ENCODE measurements at places on chromosomes 13 and 19. TPM values are rescaled to one million over a fixed set of nuclear protein-coding genes. Genes with fewer than 3 reads are reported as not detected.

- H3K4me3 ChIP-seq, result no peak overlapping the region
- no peaks in the 10 kb centered on the region for H3K27me3 ChIP-seq
- no peaks in the 10 kb centered on the region for H3K4me1 ChIP-seq
- H3K27ac ChIP-seq, result no peak overlapping the region
- no peak for DNase-seq
- H3K36me3 ChIP-seq, result no peaks in the 10 kb centered on the region
These were observed 46.9 kb upstream of the UQCRFS1 start for GRCh38 chr19:29259867-29260281.

The SLITRK1 gene
- total RNA-seq, result not detected

DNA sequence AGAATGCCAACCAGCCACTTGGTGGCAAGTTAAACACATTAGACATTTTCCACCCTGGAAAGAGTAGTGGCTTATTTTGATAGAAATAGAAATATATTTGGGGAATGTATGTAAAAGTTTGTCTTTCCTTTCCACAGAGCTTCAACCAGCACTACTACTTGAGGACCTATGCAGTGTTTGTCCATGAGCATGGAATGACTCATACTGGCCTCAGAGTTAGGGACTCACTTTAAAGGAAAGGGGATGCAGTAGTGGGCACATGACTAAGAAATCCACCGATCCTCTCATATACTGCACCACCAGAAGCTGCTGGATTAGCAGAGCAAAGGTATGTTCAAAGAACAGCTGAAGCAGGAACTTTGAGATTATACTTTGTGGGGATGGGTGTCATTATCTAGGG lies 62.6 kb downstream of the LACC1 start:
- H3K27ac ChIP-seq, result no peak overlapping the region
- DNase-seq, result no peak
- no peaks in the 10 kb centered on the region for H3K27me3 ChIP-seq
- H3K36me3 ChIP-seq, result no peaks in the 10 kb centered on the region
- H3K4me3 ChIP-seq, result no peak overlapping the region

- no peak overlapping the region for H3K4me3 ChIP-seq
- DNase-seq, result no peak
- no peak overlapping the region for H3K27ac ChIP-seq
- H3K27me3 ChIP-seq, result no peaks in the 10 kb centered on the region
These were observed 429.3 kb downstream of the DIAPH3 start for GRCh38 chr13:59734393-59734792.

DNA sequence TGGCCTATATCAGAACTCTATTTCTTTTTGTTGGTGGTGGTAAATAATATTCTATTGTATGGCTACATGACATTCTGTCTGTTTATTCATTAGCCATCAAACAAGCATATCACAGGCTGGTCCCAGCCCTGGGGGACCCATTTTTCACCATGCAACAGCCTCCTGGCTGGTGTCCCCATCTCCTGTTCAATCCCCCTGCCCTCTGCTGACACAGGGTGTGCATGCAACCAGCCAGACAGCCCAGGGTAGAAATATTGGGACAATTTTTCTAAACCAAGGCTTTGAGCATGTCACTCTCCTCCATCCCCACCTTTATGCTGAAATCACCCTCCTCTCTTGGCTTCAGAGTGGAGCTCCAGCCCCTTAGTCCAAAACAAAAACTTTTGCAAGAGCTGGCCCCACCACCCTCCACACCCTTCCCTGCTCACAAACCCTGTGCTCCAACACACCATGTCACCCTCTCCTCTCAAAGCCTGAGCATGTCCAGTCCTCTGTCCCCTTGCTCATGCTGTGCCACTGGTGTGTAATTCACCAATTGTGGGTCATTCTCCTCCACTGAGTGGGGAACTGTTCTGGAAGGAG lies 153.0 kb upstream of the UQCRFS1 start:
- H3K4me1 ChIP-seq, result no peaks in the 10 kb centered on the region
- H3K36me3 ChIP-seq, result no peaks in the 10 kb centered on the region
- no peak overlapping the region for H3K27ac ChIP-seq
- H3K27me3 ChIP-seq, result no peaks in the 10 kb centered on the region
- H3K4me3 ChIP-seq, result no peak overlapping the region

DNA sequence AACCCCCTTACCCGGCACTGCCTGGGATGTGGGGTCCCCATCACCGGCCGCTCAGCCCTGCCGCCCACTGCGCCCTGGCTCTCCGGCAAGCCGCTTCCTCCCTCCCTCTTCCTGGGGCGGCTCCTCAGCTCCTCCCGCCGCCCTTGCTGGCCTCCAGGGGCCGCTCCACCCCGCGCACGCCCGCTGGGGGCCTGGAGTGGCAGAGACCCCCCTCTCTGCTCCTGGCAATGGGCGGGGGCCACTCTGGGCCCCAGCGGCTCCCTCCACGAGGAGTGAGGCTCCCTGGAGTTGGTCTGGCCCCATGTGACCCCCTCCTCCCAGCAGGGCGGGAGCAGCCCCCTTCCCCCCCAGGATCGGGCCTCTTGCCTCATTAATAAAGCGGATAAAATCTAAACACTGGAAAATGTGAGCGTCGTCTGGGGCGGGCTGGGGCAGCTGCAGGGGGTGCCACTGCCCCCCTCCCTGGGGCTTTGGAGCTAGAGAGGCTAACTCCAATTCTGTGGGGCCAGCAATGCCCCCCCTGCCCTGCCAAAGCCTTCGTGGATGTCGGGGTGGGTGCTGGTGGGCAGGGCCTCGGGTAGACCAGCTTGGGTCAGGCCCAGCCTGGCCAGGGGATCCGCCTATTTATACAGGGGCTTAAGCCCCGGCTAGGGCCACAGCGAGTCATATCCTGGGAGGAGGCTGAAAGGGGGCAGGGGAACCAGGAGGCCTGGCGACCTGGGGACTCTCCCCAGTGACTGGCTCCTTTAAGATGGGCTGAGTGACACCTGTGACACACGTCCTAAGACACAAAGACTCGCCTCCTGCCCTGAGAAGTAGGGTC lies at the start of gene PTGER1:
TSS of gene PTGER1 (minus strand) at position 104 of the 823 bp plus-strand sequence. CDS start 1,034 bp downstream, outside the sequence.
- DNase-seq, result no peak
- H3K4me1 ChIP-seq, result peaks cover 4% of the 10 kb centered on the region
- no peak within 1 kb of the TSS for H3K4me3 ChIP-seq
- H3K36me3 ChIP-seq, result no peaks in the 10 kb centered on the region
- H3K27me3 ChIP-seq, result no peaks in the 10 kb centered on the region
- no peak within 1 kb of the TSS for H3K27ac ChIP-seq

The FAM216B gene
- total RNA-seq, result 1.6 TPM

The CRLF1 gene
- total RNA-seq, result 0.87 TPM

GRCh38 chr19:611481-611868 lies 21.8 kb downstream of the HCN2 start:
- no peak for DNase-seq
- no peaks in the 10 kb centered on the region for H3K27me3 ChIP-seq
- no peaks in the 10 kb centered on the region for H3K36me3 ChIP-seq
- peaks cover 9% of the 10 kb centered on the region for H3K4me1 ChIP-seq

The RNF113B gene
- total RNA-seq, result not detected

DNA sequence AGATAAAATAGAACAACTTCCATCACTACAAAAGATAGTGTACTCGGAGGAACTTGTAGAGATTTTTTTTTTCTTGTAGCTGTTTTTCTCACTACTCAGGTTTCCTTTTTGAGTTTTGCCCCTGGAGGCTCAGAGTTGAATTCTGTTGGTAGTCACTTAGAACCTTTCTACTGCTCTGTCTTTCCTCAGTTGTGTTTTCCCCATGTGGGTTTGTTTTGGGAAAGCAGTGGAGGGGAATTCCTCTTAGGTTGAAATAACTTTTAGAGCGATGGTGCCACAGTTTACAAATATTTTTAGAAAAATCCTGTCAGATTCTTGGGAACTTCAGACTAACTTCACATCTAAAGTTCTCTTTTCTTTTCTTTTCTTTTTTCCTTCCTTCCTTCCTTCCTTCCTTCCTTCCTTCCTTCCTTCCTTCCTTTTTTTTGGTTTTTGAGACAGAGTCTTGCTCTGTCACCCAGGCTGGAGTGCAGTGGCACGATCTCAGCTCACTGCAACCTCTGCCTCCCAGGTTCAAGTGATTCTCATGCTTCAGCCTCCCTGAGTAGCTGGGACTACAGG lies 65.8 kb downstream of the LRCH1 start:
- no peak for DNase-seq
- H3K27ac ChIP-seq, result no peak overlapping the region
- H3K4me1 ChIP-seq, result peaks cover 2% of the 10 kb centered on the region

GRCh38 chr13:25922376-25922775 lies 129.4 kb downstream of the SHISA2 start:
- no peak for DNase-seq
- no peaks in the 10 kb centered on the region for H3K4me1 ChIP-seq
- no peaks in the 10 kb centered on the region for H3K27me3 ChIP-seq
- H3K36me3 ChIP-seq, result no peaks in the 10 kb centered on the region

The SDHAF1 gene
- 17.0 TPM for total RNA-seq

- H3K27ac ChIP-seq, result no peak overlapping the region
- H3K36me3 ChIP-seq, result no peaks in the 10 kb centered on the region
These were observed 49.0 kb upstream of the ZNF780A start for GRCh38 chr19:40139533-40140287.

DNA sequence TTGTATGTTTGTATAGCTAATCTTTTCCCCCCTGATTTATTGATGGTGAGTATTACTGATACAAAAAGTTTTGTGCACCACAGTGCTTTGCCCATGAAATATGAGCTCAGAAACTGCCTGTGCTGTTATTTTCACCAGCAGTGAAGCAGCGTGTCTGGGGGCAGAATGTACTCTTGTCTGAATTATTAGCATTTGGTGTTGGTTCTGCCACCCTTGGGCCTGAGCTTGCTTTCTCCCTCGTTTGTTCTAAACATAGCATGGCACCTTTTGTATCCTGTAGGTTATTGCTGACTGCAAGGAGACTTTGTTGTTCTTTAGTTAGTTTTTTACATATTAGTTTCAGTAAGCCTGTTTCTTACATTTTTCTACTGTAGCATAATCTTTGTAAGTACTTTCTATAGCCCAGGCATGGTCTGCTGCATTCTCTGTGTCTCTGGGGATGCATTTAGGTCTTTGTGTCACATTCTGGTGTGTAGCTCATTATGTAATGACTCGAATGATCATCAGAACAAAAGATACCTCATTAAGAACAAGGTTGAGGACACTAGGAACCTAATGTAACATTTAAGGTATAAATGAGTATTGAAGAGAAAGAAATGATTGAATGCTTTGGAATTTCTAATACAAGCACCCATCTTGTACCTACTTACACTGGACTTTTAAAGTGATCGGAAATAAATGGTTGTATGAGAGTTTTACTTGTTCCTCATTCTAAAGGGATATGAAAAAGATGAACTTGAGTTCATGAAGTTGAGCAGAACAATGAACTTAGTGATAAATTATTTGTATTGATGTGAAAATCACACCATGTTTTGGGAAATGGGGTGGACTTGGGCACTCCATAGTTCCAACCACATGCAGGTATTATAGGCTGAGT lies 50.3 kb upstream of the GPI start:
- no peaks in the 10 kb centered on the region for H3K27me3 ChIP-seq
- H3K4me3 ChIP-seq, result no peak overlapping the region
- H3K4me1 ChIP-seq, result peaks cover 23% of the 10 kb centered on the region
- no peak for DNase-seq

DNA sequence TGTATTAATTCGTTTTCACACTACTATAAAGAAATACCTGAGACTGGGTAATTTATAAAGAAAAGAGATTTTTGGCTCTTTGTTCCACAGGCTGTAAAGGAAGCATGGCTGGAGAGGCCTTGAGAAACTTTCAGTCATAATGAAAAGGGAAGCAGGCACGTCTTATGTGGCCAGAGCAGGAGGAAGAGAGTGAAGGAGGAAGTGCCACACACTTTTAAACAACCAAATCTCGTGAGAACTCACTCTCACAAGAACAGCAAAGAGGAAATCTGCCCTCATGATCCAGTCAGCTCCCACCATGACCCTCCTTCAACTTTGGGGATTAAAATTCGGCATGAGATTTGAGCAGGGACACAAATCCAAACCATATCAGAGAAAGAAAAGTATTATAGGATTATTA lies 1255.9 kb upstream of the MIR17HG start:
- no peaks in the 10 kb centered on the region for H3K36me3 ChIP-seq
- no peaks in the 10 kb centered on the region for H3K27me3 ChIP-seq
- H3K4me3 ChIP-seq, result no peak overlapping the region
- no peak for DNase-seq
- H3K4me1 ChIP-seq, result no peaks in the 10 kb centered on the region

DNA sequence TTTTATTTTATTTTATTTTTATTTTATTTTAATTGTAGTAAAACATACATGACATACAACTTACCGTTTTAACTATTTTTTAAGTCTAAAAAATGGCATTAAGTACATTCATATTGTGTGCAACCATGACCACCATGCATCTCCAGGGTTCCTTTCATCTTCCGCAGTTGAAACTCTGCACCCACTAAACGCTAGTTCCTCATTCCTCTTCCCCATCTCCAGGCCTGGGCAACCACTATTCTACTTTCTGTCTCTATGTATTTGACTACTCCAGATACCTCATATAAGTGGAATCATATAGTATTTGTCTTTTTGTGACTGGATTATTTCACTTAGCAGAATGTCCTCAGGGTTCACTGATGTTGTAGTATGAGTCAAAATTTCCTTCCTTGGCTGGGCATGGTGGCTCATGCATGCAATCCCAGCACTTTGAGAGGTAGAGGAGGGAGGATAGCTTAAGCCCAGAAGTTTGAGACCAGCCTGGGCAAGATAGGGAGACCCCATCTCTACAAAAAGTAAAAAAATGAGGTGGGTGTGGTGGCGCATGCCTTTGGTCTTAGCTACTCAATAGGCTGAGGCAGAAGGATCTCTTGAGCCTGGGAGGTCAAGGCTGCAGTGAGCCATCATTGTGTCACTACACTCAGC lies 55.7 kb upstream of the ZNF507 start:
- no peaks in the 10 kb centered on the region for H3K27me3 ChIP-seq
- no peaks in the 10 kb centered on the region for H3K36me3 ChIP-seq

DNA sequence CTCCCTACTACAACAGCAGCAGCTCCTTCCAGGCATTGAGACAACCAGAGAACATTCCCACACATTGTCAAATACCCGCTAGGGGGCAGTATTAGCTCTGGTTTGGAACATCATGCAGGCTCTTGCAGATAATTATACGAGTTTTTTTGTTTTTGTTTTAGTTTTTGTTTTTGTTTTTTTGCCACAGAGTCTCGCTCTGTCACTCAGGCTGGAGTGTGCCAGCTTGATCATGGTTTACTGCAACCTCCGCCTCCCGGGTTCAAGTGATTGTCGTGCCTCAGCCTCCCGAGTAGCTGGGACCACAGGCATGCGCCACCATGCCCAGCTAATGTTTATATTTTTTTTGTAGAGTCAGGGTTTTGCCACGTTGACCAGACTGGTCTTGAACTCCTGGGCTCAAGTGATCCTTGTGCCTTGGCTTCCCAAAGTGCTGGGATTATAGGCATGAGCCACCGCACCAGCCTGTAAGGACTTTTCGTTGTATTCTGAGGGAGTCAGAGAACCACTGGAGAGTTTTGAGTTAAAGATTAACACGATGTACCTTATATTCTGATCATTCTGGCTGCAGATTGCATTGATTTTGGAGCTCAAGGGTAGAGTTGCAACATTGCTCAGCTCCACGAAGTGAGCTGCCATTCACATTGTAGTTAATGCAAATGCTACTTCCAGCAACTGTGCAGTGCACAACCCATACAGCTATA lies 41.7 kb upstream of the CEACAM20 start:
- H3K4me3 ChIP-seq, result no peak overlapping the region
- no peaks in the 10 kb centered on the region for H3K4me1 ChIP-seq
- H3K27ac ChIP-seq, result no peak overlapping the region
- H3K36me3 ChIP-seq, result no peaks in the 10 kb centered on the region
- DNase-seq, result peak; percentile 27

The ODAD3 gene
- total RNA-seq, result 0.47 TPM

The ZNF426 gene
- total RNA-seq, result 29.6 TPM
